ENCODE measurements at places on chromosomes 1 and 21.

DNA sequence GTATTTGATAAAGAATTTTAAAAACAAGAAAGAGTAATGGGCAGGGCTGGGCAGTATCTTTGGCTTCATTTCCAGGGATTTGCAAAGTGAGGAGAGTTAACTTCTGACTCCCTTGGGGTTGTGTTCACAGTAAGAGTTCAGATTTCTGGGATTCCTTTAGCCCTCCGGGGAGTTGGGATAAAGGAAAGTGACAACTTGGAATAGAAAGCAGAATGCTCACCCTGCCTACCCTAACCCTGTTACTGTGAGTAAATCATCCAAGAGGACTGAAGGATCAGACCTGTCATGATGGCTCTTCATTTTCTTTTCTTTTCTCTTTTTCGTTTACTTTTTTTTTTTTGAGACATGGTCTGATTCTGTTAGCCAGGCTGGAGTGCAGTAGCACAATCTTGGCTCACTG is 76.1 kb downstream of the CACHD1 start:
- DNase-seq: no peak

GRCh38 chr1:248696774-248697173 is 5.8 kb downstream of the OR14I1 start:
- DNase-seq: no peak

GRCh38 chr1:188261849-188262248 is 1433.1 kb downstream of the PLA2G4A start:
- no peak for DNase-seq

GRCh38 chr1:117188816-117189437 is 21.8 kb downstream of the VTCN1 start:
- DNase-seq: no peak

GRCh38 chr1:226881515-226882185 is 11.2 kb downstream of the PSEN2 start:
- no peak for DNase-seq

All from activated naive CD4-positive, alpha-beta T cell (primary cell).